ENCODE measurements at places on chromosomes 5 and 9. TPM values are rescaled to one million over a fixed set of nuclear protein-coding genes. Genes with fewer than 3 reads are reported as not detected.

DNA sequence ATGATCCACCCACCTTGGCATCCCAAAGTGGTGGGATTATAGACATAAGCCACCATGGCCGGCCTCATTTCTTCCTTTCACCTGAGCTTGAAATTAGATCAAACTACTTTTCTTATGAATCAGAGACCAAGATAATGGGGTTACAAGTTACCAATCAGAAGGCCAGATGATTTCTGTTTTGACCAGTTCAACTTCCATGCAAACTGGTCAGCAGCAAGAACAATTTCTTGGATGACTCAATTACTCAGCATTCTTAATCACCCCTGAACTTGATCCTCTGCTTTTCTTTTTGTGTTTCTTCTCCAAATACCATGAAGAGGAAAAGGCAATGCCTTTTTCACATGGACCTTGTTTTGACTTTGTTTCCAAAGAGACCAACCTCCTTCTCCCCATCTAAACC lies 10.0 kb upstream of the PLIN2 start:
- no peak for DNase-seq

ZNF658 gene
- 5.6 TPM for total RNA-seq

TAF11L10 gene
- total RNA-seq, result not detected

TSSK1B gene
- 0.32 TPM for total RNA-seq

DNA sequence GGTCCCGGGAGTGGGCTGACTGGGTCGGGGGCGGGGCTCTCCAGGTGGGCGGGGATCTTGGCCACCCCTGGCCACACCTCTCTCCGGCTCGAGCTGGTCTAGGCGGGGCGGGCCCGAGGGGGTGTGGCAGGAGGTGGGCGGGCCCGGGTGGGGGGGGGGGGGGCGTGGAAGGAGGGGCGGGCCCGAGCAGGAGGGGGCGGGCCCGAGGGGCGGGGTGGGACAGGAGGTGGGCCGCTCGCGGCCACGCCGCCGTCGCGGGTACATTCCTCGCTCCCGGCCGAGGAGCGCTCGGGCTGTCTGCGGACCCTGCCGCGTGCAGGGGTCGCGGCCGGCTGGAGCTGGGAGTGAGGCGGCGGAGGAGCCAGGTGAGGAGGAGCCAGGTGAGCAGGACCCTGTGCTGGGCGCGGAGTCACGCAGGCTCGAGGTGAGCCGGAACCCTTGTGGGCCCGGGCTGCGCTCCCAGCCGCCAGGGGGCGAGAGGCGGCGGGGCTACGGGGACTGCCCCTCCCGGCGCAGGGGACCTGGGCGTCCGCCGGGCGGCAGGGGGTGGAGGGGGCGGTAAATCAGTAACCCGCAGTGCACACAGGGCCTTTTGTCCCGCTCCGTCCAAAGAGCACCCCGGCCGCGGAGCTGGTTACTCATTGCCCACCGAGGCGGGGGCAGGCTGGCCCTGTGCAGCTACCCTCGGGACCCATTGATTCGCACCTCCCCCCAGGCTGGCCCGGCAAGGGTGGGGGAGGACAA lies at the start of gene FGFR4:
Gene FGFR4 (plus strand): TSS at position 262 of the 744 bp plus-strand sequence. CDS start 2,688 bp downstream, outside the sequence.
- DNase-seq, result peak; percentile 76

DNA sequence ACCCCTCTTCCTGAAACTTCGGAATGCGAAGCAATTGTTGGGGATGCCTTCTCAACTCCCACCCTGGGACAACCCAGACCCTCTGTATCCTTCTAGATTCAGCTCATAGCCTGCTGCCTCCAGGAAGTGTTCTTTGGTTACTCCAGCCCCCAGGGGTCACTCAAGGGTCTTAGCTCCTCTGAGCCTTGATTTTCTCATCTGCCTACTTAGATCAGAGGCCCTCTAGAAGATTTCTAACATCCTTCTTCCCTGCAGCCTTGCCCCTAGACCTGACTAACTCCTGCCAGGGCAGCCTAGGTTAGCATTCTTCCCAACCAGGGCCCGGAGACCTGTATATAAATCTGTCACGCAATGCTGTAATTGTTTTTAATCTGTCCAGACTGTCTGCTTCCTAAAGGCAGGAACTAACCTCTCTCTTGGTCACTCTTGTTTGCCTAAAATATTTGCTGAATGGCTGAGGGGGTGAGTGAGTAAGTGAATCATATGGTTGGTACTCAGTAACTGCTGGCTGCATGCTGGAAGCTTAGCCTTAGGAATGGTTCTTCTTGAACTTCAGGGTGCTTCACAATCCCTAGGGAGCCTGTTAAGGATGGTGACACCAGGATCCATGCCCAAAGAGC lies 8.2 kb downstream of the GALNT10 start:
- DNase-seq, result no peak

DNA sequence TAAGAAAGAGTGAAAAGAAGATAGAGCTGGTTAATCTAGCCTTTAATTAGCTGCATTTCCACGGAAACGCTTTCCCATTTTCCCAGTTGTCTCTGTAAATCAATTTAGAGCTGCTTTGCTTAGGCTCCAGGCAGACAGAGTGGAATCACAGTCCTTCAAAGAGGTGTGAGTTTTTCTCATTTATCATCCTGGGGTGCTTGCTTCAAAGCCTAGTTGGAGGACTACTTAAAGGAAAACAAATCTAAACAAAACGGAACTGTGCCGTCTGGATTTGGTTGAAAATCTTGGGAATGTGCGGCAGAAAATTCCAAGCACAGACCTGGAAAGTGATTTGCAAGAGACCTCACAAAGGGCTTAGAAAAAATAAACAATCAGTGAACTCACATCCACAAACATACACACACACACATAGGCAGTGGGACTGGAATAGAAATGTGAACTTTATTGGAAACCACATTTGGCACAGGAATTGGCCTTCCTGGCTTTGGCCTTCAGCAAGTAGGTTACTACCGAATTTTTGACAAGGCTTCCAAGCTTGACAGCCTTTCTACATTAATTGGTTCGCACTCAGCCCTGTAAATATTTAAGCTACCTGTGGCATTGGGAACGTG lies 235.2 kb upstream of the SLC24A2 start:
- no peak for DNase-seq

CMYA5 gene
- 37.0 TPM for total RNA-seq

SLC36A3 gene
- total RNA-seq, result not detected
